ENCODE measurements at places on chromosomes 3 and 15.

- DNase-seq = no peak
These were observed 225.9 kb upstream of the C2CD4B start for GRCh38 chr15:62390791-62391640.

DNA sequence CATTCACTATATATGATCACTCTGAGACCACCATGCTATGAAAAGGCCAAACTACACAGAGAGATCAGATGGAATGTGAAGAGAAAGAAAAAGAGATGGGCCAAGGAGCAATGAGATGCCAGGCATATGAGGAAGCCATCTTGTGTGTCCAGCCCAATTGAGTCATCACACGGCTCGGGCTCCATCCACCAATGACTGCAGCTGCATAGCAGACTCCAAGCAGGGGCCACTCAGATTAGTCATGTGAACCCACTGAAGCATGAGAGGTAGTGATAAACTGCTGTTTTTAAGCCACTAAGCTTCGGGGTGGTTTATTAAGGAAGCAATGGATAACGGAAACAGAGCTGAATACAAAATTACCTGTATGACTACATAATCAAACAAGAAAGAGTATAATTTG is 185.9 kb downstream of the SUCLG2 start:
- DNase-seq = no peak

GRCh38 chr3:79028916-79029315 is 738.9 kb downstream of the ROBO1 start:
- DNase-seq = no peak

- no peak for DNase-seq
These were observed 32.1 kb downstream of the HERC2 start for GRCh38 chr15:28289694-28290463.

DNA sequence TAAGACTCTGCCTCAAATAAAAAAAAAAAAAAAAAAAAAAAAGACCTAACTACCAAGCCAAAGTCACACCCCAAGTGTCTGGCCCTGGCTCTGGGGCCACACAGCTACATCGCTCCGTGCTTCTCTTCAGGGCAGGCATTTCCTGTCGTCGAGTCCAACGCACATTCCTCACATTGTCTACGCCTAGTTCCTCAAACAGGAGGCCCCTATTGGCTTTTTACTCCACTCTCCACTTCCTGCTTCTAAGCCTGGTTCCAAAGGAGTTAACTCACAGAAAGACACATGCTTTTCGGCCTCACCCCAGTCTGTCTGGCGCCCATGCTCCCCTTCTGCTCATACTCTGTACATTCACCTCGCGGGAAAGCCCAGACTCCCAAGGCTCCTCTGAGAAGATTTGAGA is 28.8 kb downstream of the KNG1 start:
- no peak for DNase-seq

- no peak for DNase-seq
These were observed at the start of gene LRRC2 for GRCh38 chr3:46566040-46566641. Gene LRRC2, minus strand, starts transcription at chr3:46566302. Its CDS starts 14,711 bp downstream, at chr3:46551591.

GRCh38 chr3:172170841-172171240 is 131.5 kb downstream of the FNDC3B start:
- no peak for DNase-seq

GRCh38 chr15:80950291-80951078 is 39.1 kb downstream of the MESD start:
- DNase-seq = no peak

GRCh38 chr15:39059917-39060316 is 495.3 kb upstream of the RASGRP1 start:
- DNase-seq = no peak

GRCh38 chr3:126946405-126946804 is 36.5 kb upstream of the PLXNA1 start:
- DNase-seq = no peak

- no peak for DNase-seq
These were observed 524.9 kb upstream of the PROK2 start for GRCh38 chr3:72309661-72310418.

- peak; percentile 24 for DNase-seq
These were observed 753 bp downstream of the PLCH1 start for GRCh38 chr3:155744010-155744625.

DNA sequence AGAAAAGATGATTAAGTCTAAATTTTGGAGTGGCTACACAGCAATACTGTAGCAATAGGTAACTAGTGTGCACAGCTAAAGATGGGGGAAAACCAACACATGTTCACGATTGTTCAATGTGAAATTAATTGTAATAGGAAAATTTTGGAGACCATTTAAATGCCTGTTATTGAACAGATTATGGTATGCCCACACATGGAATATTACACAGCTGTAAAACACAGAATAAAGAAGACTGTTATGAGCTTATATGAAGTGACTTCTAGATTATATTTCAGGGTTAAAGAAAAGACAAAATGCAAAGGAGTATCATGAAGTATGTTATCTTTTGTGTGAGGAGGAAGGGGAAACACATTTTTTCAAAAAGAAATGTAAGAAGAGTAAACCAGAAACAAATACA is 43.8 kb downstream of the SPINK8 start:
- no peak for DNase-seq

- DNase-seq = no peak
These were observed 73.6 kb downstream of the ETV5 start for GRCh38 chr3:186035277-186035676.

DNA sequence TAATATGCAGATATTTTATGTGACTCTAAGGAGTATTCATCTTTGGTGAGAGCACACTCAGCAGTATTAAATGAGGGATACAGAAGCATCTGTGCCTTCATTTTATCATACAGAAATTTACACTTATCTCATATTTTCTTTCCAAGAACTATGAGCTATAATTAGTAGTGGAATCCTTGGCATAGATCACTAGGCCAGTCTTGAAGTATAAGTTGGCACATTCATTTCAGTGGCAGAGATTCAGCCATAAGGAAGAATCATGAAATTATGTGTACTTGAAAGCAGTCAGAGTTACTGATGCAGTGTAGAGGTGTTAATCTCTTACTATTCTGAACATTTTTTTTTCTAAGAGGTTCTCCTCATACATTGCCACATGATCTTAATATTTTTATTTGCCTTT is 393.6 kb upstream of the GOLIM4 start:
- DNase-seq = no peak

GRCh38 chr3:127105587-127105986 is 87.3 kb upstream of the PRR23E start:
- no peak for DNase-seq

DNA sequence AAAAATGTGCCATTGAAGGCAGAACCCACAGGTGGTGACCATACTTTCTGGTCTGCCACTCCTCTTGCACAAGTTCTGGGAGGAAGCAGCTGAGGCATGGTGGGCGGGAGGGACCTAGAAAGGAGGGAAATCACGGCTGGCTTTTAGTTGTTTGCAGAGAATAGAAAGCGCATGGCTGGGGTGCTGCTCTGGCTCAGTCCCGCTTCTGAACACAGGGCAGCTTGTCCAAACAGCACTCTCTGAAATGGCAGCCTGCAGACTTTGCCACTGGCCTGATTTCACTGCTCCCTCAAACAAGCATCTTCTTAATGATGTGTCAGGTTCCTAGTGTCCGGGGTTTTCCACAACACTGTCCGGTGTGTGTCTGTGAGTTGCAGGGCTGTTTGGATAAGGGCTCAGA is 76.7 kb downstream of the AAGAB start:
- no peak for DNase-seq

DNA sequence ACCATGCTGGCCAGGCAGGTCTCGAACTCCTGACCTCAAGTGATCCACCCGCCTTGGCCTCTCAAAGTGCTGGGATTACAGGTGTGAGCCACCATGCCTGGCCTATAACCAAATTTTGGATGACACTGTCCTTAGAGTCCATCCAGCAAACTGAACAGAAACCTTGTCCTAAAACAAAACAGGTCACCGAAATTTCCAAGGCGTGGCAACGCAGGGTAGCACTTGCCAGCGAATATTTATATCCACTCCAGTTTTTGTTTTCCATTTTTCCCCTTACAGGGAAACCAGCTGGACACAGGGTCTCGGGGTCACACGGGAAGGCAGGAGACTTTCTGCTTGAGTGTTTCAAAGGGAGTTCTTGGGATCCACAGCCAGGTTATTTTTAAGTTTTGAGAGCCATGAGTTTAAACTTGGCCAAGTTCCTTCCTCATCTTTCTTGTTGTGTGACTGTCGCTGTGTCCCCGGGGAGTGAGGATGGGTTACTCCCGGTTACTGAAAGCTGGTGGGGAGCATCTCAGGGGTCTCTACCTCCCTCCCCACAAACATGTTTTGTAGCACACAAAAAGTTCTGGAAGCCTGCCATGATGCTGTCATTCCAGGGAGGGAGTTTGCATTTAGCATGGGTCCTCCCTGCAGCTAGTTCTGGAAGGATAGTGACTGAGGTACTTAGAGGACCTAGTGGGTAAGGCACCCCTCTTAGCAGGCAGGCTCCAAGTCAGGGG is 12.6 kb downstream of the LIMD1 start:
- no peak for DNase-seq

- DNase-seq = no peak
These were observed 302.1 kb downstream of the NSUN3 start for GRCh38 chr3:94365006-94365405.

DNA sequence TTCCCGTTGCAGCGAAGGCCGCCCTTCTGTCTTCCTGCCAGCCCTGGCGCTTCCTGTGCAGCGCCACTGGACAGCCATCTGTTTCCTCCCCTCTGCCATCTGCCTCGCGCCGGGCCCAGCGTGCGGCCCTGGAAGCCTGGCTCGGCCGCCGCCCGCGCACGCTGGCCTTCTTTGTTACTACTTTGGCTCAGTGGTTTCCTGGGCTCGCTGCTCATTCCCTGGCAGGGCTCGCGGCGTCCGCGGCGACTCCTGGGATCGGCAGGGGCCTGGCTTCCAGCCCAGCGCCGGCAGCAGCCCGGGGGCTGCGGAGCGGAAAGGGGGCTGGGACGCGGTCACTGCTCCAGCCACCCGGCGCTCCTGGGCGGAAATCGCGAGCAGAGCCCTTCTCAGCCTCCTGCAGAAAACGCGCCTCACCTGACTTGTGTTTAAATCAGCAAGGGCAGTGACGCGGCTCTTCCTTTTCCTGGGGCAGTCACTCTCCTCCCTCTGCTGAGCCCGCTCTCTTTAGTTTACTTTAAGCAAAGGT is 10.0 kb downstream of the CMTM7 start:
- DNase-seq = peak; percentile 52

DNA sequence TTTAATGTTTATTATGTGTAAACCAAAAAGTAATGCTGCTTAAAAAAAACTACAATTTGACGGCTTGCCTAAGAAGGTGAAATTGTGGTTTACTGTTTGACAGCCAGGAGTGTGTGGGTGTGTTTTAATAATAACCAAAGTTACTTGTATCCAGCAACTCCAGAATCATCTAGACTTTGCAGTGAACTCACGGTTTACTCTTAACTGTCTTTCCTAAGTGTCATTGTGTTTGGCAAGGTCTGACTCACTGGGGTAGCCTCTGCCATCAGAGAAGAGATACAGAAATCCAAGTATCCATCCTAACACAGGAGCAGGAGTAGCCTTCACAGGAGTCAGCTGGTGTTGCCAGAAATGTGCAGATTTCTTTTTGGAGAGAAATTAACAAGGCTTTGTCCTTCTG is 151.1 kb downstream of the CTNNB1 start:
- no peak for DNase-seq

DNA sequence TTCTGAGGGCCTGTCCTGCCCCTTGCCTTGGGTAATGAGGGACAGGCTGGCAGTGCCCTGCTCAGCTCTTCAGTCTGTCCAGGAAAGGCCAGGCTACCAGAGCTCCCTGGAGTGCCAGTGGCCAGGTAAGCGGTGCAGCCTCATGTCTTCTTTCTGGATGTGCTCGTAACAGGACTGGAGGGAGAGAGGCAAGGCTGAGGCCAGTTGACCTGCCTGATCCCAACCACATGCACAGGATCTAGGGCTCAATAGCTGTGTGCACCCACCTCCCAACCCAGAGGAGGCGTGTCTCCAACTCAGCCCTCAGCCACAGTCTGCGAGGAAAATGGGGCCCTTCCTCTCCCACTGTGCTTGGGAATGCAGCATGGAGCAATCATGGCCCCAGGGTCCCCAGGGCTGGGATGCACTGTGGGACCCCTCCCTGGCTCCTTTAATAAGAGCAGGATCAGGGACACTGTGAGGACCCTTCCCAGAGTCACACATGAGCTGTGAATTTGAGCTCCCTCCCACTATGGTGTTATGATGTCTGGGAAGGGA is 22.5 kb downstream of the ALS2CL start:
- DNase-seq = no peak

DNA sequence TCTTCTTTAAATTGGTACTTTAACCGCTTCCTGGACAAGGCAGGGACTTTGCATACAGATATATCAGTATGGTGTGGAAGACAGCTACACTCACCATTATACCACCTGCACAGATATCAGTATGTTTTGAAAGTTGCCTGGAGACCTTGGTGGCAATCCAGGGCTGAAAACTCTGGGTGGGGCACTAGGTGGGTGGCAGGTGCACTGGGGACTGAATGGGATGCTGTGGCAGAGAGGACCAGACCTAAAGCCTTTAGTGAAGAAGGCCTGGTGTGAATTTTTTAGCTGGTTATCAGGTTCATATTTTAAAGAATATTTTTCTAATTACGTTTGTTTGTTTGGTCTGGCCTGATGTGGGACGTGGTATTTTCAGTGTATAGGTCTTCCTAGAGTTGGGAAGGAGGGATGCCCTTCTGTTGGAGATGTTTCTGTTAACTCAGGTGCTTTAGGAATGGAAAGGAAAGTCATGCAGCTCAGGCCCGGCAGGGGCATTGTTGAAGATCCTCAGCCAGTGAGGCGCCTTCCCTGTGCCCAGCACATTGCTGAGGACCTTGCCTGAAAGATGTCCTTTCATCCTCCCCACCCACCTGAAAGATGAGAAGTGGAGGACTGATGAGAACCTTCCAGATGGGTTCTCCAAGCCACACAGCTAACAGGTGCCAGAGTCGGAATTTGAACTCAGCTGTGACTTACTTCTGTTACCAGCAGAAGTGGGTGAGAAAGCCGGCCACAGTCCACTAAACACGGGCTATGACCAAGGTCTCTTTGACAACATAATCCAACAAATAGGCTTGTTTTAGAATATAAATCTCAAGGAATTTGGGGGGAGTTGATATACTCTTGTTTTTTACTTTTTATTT is 77.3 kb downstream of the APBA2 start:
- DNase-seq = no peak

- no peak for DNase-seq
These were observed 186.7 kb downstream of the UACA start for GRCh38 chr15:70576696-70577095.

GRCh38 chr15:33785366-33785765 is 182.9 kb upstream of the CHRM5 start:
- DNase-seq = no peak
